EH (cell line): ENCODE measurements at places on chromosomes 12 and 14.
A peak's percentile ranks its signal among the peaks of the same experiment; 100 is the strongest.

- DNase-seq = no peak
These were observed 8.1 kb upstream of the IRF2BPL start for GRCh38 chr14:77036484-77037214.

DNA sequence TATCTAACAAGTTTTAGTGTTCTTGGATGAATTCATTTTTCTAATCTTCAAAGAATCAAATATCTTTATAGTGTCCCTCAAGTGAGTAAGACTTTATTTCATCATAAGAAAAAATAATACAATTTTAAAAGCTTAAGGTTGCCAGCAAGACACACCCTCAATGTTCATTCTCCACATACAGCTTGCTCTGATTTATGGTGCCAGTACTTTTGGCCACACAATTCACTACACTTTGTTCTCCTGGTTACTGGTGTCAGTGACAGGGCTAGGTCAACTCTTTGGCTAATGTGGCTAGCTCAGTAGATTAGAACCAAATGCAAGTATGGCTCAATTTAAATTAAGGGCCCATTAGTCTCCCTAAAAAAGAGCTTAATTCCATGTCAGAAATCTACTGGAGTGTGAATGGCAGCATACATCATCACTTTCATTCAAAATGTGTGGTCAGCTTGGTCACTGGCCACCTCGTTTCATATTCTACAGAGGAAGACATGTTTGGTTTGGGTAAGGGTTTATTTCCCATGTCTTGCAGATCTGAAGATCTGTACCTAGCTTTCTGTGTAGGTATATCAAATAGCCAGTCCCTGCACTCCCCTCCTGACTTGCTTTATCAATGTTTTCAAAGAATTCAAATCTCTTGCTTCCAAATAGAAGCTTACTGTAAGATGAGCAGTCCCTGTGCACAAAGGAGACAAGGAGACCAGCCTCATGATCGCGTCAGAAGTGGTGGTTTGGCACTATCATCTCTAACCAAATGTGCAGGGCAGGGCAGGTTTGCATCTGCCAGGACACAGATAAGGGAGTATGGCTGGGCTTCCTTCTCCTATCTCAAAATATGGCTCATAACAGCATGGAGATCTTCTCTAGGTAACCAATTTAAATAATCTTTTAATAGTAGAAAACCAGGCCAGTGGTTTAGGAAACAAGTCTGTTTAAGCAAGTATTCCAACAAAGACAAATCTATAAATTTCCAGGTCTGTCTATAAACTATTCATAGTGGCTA lies 31.3 kb downstream of the HECTD4 start:
- no peak for DNase-seq

DNA sequence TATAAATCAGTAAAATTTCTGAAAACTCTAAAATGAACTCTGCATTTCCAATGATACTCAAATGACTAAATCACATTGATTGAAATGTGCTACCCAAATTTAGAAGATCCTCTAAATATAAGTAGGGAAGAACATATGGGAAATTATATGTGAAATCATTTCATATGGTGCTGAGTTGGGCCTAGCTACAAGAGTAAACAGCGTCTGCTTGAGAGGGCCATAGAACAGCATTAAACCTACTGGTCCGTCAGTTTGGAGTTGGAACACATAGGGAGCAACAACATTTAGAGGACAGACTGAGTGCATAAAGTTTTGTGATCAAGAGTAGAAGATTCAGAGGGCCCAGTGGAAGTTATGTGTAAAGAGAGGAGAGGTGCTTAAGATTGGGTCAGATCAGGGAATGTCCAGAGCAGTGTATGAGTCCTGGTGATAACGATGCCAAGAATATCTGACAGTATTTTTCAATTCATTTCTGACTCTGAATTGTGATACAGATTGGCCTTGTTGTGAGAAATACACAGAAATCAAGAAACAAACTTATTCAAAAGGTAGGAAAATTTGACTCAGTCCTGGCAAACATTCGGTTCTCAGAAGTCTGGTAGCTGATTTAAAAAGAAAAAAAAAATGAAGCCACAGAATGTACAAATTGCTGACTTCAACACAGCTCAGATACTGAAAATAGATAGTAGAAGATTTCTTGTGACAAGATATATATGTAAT lies 362.2 kb downstream of the CCDC91 start:
- no peak for DNase-seq

DNA sequence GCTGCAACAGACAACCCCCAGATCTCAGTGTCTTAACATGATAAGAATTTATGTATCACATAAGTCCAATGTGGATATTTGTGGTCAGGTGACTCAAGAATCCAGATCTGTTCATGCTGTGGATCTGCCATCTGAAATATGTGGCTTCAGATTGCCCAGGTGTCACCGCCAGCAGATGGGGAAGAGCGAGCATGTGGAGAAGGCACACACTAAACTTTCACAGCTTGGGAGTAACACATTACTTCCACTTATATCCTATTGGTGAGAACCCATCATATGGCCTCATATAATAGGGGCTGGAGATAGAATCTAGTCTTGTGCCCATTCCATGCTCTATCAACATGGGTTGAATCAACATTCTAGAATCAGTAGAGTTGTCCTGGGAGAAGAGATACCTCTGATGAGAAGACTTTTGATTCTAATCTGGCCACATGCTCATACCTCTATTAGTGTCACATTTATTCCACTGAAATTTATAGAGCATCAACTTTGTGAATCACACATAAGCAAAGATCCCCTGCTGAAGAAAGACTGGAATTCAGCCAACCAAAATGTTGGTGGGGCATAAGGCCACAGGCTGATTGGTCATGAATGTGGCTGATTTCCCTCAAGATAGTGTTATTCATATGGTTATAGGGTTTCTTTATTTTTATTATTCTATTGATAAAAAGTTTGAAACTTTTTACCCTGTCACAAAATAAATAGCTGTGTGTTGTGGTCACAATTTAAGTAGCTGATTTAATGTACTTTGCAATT lies 6.0 kb upstream of the CALCOCO1 start:
- peak; percentile 92 for DNase-seq

- DNase-seq = no peak
These were observed 17.8 kb downstream of the EIF2S1 start for GRCh38 chr14:67377916-67378315.

DNA sequence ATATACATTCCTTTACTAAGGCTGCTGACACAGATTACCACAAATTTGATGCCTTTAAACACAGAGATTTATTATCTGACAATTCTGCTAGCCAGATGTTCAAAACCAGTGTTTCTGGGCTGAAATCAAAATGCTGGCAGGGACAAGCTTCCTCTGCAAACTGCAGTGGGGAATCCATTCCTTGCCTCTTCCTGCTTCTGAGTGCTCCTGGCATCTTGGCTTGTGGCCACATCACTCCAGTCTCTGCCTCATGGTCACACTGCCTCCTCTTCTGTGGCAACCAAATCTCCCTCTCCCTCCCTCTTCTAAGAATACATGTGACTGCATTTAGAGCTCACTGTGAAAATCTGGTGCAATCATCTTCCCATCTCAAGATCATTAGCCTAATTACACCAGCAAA lies 235.7 kb downstream of the TTC8 start:
- peak; percentile 44 for DNase-seq

DNA sequence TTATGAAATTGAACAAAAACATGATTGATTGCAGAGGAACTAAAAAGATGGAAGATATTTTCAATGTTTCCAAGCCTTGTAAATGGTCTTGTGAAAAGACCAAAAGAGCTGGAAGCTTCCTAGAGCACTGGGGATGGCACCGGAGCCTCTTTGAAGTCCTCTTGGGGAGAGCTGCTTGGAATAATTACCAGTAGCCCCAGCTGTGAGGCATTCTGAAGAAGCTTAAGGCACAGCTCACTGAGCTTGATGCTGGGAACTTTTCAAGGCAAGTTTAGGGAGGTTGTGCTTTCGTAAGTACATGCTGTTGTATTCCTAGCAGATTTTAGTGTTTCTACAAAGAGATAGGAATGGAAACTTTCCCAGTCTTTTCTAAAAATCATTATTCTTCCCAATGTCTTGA lies 13.9 kb downstream of the PDZRN4 start:
- no peak for DNase-seq
